ENCODE measurements at places on chromosomes 16 and 17.

- DNase-seq = no peak
Observed at GRCh38 chr16:49275050-49275730, 6.4 kb downstream of the CBLN1 start.

DNA sequence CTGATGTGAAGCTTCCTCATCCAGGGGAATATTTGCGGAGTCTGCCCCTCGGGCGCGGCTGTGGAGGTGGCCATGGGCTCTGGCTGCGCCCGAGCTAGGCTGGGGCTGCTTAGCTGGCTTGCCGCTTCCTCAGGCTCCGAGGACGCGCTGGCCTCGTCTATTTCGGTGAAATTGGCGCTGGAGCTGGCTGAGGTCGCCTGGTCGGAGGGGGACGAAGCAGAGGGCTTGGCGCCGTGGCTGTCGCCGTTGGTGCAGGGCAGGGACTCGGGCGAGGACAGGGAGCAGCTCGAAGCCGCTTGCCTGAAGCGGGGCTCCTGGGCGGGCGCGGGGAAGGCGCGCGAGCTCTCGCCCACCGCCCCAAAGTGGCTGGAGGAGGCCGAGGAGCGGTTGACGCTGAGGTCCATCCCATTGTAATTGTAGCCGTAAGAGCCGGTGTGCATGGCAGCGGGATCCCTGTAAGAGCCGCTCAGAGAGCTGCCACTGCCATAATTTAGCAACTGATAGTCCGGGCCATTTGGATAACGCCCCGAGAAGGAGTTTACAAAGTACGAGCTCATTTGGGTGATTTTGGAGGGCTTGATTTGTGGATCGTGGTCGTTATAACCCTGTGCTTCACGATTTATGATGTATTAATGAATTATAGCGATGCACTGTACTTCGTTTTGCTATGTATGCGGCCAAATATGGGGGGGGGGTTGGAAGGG lies at the start of gene HOXB5:
HOXB5 (minus strand) TSS at position 654 of the 704 bp plus-strand sequence; CDS start at position 557, 97 bp downstream.
- DNase-seq = no peak

- no peak for DNase-seq
Observed at GRCh38 chr17:57577751-57578607, 167.1 kb downstream of the CCDC182 start.

GRCh38 chr16:46896314-46896968 lies 12.3 kb downstream of the GPT2 start:
- no peak for DNase-seq

DNA sequence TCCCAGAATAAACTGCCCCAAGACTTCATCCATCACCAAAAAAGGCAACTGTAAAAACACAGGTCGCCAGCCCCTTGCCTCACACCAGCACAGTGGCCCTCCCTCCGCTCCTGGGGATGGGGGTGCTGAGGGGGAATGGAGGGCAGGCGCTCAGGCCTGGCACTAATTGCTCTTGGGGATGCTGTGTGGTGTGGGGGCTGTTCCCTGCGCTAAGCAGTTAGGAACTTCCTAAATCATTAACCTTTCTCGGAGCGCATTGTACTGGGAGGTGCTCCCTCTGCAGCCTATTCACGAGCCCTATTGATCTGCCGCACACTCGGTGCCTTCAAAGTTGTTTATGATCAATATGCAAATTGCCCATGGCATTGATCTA lies 199.9 kb downstream of the ZFHX3 start:
- no peak for DNase-seq

- no peak for DNase-seq
Observed at GRCh38 chr17:50063561-50064252, 7.8 kb downstream of the ITGA3 start.

- DNase-seq = no peak
Observed at GRCh38 chr17:68870976-68871375, 84.2 kb downstream of the ABCA8 start.

GRCh38 chr17:4715063-4715744 lies 4.8 kb downstream of the ARRB2 start:
- DNase-seq = no peak

- DNase-seq = no peak
Observed at GRCh38 chr17:57425903-57426880, 169.9 kb downstream of the MSI2 start.

DNA sequence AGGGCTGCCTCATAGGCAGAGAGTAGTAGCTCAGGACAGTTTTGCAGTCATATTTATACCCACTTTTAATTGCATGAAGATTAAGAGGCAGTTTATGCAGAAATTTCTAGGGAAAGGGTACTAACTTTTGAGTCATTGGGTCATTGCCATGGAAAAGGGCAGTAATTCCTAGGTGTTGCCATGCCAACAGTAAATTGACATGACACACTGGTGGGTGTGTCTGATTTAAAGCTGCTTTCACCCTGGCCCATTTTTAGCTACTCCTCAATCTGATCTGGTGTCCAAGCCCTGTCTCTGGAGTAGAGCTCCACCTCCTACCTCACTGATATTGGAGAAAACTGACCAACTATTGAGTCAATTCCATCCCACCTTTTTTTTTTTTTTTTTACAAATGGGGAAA lies 161.5 kb upstream of the ZKSCAN2 start:
- DNase-seq = no peak

- no peak for DNase-seq
Observed at GRCh38 chr16:86578611-86579267, 390 bp downstream of the FOXL1 start.

DNA sequence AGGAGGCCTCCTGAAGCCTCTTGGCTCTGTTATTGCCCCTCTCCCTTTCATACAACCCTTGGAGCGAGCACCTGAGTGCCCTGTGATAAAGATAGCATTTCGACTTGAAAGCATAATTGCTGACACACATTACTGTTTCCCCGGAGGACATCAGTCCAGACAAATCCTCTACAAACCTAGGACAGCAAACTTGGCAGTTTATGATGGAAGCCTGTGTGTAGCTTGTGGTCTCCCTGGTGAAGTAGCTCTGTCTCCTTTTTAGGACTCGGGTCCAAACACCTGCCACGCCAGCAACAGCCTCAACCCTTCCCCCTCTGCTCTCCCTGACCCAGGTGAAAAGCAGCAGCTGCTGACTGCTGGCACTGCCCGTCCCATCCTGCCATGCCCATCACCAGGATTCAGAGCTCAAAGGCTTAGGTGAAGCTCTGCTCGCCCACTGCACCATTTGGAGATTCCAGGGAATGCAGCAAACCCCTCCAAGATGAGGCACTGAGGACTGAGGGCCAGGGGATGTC lies 55.9 kb downstream of the IRX6 start:
- DNase-seq = no peak

- no peak for DNase-seq
Observed at GRCh38 chr17:47961406-47961805, 3.7 kb upstream of the PRR15L start.

- no peak for DNase-seq
Observed at GRCh38 chr17:48006936-48007709, 30.5 kb downstream of the COPZ2 start.

DNA sequence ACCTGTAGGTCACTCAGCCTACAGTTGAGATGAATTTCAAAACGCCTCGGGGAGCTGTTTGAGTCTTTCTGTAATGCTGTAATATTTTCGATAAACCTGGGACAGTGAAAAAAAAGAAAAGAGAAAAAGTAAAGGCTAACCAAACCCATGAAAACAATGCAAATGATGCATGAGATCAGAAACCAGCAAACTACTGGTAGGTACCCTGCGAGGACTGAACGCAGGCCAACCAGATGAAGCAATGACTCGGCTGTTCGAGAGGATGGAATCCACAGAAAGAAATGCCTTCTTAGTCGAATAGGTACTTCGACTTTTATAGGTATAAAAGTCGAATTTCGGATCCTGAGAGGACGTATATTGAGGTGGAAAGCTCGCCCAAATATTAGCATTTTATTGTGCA lies 509 bp upstream of the ATAD5 start:
- no peak for DNase-seq

GRCh38 chr16:86455116-86455515 lies 55.2 kb upstream of the FOXF1 start:
- DNase-seq = peak; percentile 83

DNA sequence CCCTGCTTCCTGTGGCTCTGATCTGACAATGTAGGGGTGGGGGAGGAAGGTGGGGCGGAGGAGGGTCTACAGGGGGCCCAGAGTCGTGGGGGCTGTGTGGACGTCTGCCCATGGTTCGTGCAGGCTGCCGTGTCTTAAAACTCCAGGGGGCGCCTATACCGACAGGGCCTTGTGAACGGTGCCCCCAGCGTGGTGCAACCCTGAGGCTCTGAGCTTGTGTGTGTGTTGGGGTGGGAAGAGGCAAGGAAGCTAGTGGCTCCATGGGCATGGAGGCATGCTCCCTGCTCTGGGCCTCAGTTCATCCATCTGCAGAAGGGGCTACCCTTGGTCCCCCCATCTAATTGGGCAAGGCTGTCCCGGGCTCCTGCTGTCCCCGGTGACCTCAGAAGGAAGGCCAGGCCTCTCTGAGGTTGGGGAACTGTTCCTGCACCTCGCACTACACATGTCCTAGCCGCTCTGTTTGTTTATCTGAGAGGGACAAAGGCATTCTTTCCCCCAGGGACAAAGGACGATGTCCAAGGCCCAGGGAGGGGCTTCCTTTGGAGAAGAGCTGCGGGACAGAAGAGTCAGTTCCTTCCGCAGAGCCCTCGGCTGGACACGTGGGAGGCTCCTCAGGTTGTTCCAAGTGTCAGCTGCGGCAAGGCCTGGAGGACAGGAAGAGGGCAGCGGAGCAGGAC lies 13.5 kb downstream of the CA4 start:
- DNase-seq = no peak

DNA sequence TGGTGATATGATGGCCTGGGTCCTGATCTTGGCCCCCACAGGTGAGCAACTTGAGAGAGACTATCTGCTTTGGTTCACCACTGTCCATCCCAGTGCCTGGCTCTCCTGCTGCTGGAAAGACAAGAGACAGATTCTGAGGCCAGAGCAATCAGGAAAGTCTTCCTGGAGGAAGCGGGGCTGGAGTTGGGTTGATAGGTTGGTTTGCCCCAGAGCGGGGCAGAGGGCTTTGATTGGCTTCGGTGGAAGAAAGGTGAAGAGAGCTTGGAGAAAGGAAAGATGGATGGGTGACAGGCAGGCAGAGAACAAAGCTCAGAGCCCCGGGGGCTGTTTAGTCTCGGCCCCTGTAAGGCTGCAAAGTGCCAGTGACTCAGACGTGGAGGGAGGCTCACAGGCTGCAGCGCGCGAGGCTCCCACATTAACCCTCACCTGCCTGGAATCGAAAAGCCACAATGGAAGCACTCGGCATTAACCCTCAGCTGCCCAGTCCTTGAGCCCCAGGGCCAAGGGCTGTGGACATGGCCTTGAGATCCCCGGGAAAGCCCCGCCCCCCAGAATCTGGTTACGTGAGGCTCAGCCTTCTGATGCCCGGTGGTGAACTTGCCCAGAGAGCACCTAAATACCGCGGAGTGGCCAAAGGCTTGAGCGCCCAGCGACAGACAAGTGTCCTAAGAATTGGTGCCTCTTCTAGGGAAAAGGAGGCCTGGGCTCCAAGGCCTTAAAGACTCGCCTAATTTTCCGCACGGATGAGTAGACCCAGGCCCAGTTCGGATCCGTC lies 996 bp upstream of the CPNE2 start:
- DNase-seq = no peak

GRCh38 chr17:15403276-15403939 lies 62.0 kb upstream of the TEKT3 start:
- DNase-seq = no peak

GRCh38 chr17:7842380-7843256 lies 8.6 kb downstream of the KDM6B start:
- peak; percentile 72 for DNase-seq
